Activated T-cell treated with anti-CD3 and anti-CD28 coated beads for 4 hours (primary cell): ENCODE measurements at places on chromosomes 4 and X.

DNA sequence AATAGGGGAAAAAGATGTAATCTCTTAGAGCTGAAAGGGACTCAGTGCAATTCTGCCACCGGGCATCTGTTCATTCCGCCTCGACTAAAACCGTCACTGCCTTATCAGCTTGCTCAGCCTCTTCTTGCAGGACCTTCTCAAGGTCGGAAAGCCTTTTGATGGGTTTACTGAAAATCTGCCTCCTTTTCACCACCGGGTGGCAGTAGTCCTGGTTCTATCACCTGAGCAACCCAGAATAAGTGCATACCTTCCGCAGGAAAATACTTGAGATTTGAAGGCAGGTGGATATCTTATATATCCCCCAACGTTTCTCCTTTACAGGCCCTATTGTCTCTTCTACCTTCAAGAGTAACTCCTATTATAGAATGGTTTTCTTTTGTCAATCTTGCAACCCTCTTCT, 103.4 kb upstream of the PAK3 start:
- DNase-seq: peak; percentile 4

DNA sequence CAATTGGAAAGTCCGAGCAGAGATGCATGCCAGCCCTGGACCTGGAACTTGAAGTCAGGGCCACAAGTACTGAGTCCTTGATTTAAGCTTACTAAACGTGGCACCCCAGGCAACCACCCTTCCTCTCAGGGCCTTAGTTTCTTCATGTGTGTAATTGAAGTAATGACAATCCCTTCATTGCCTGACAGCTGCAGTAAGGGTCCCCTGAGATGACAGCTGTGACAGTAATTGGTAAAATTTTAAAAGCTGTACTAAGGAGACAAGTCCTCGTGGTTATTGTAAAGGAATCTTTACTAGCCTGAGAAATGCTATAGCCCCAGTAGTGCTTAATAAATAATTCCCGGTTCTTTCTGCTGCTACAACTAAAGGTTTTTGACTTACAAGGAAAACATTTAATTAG, 175.1 kb upstream of the RADX start:
- no peak for DNase-seq

GRCh38 chr4:102572452-102572851, 71.3 kb downstream of the NFKB1 start:
- DNase-seq: no peak

- peak; percentile 1 for DNase-seq
Observed at GRCh38 chrX:3815896-3816664, 102.6 kb upstream of the PRKX start.

- no peak for DNase-seq
Observed at GRCh38 chrX:16558489-16558888, 91.5 kb upstream of the S100G start.

DNA sequence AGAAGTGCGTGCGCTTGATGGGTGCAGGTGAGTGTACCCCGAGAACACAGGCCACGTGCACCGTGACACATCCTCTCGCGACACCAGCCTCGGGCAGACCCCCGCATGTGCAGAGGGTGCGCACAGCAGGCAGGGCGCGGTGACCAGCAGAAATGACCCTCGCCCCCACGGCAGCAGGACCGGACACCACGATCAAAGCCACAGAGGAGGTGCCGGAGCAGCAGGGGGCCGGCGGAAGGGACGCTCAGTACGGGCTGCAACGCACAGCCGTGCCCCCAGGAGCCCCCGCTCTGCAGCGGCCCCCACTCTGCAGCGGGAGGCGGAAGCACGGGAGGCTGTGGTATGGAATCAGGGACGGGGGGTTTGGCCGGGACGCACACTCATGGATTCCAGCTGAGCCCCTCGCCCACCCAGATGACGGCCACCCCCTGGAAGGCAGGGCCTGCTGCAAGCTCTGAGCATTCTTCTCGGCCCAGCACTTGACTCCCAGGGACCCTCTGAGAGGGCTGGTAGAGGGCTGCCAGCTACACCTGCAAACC, 17.1 kb downstream of the PPP2R3B start:
- DNase-seq: no peak

DNA sequence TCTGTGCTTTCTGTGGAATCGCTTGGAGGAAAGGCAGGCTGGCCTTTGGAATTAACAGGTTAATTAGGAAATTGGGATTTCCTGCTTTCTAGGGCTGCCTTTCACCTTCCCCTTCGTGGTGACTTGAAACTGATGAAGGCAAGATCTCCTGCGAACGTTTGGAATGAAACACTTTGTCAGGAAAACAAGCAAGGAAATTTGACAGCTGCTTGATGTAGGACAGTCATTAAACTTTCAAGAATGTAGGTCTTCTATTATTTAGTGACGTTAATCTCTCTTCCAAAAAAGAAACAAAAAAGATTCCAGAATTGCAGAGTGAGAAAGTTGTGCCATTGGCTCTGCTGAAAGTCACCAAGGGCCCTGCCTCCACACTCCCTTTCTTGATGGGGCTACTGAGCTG, 155.7 kb upstream of the SCML1 start:
- DNase-seq: no peak

DNA sequence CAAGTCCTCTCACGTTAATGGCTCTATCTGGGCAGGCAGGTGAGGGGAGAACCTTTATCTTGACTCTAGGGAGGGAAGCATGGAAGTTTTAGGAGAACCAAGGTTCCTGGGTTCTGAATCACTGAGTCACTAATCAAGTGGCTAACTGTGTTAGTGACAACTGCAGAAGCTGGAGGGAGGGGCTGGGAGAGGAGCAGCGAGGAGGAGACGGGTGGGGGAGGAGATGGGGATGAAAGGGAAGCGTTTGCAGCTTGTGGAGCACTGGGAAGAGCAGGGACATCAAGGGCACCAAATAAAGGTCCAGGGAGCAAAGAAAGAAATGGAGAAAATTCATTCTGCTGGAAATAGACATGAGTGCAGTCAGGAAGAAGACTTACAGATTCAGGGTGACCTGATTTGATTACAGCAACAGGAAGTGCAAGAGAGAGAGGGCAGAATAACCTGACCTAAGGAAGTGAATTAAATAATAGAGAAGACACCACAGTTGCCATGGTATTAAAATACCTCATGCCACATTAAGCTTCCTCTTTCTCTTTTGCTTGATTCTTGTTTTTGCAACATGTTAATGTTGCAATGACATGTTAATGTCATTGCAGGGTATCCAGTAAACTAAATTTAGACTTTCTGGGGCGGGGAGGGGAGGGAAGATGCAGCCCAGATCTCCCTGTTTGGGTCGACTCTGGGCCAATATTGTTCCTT, 4.5 kb upstream of the SETD7 start:
- no peak for DNase-seq

- DNase-seq: no peak
Observed at GRCh38 chr4:155565330-155565729, 101.3 kb upstream of the GUCY1A1 start.

- DNase-seq: no peak
Observed at GRCh38 chr4:124505211-124505610, 207.3 kb downstream of the ANKRD50 start.

DNA sequence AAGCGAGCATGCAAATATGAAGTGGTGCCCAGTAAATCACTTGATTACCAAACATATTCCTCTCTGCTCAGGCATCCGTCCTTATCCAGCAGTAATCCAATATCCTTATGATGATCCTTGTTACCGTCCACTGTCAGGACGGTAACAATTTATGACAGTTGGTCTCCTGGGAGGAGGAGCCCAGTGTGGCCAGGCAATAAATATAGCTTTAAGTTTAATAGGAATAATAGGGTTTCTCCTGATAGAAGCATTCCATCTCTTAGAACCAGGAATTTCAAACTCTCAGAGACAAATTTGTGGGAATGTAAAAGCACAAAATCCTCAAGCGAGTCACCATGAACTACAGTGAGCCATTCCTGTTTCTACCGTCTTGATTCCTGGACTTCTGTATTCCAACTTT, 171.2 kb upstream of the IL15 start:
- DNase-seq: no peak

GRCh38 chr4:23889391-23889790, 456 bp downstream of the PPARGC1A start:
- no peak for DNase-seq

GRCh38 chr4:102139132-102139573, 206.1 kb downstream of the SLC39A8 start:
- no peak for DNase-seq

- DNase-seq: no peak
Observed at GRCh38 chr4:40656201-40656863, 26.7 kb upstream of the RBM47 start.
